ENCODE measurements at places on chromosomes 13 and 19. TPM values are rescaled to one million over a fixed set of nuclear protein-coding genes. Genes with fewer than 3 reads are reported as not detected.

The KLF1 gene
- 0.57 TPM for total RNA-seq

The NPAS1 gene
- 2.1 TPM for total RNA-seq

The ATP4B gene
- total RNA-seq, result not detected

The LHB gene
- total RNA-seq, result not detected

The ZNF225 gene
- total RNA-seq, result 6.3 TPM

The USE1 gene
- 33.2 TPM for total RNA-seq

The BST2 gene
- 3.6 TPM for total RNA-seq

The CYP4F8 gene
- not detected for total RNA-seq

The FAM83E gene
- 5.5 TPM for total RNA-seq

The ZNF700 gene
- 10.9 TPM for total RNA-seq

The CATSPERD gene
- not detected for total RNA-seq

The CAPNS1 gene
- 579 TPM for total RNA-seq

The FGF21 gene
- total RNA-seq, result not detected

The APC2 gene
- 1.3 TPM for total RNA-seq

The MEF2B gene
- 2.9 TPM for total RNA-seq

The LYPD3 gene
- 0.31 TPM for total RNA-seq

The ACER1 gene
- total RNA-seq, result not detected

The RPL28 gene
- 1,380 TPM for total RNA-seq

The KCNRG gene
- total RNA-seq, result 2.1 TPM

The LRG1 gene
- total RNA-seq, result 0.20 TPM

The CRB3 gene
- not detected for total RNA-seq

The NDUFA7 gene
- total RNA-seq, result 70.2 TPM

The ZNF382 gene
- 17.2 TPM for total RNA-seq

The ZSWIM9 gene
- total RNA-seq, result 15.8 TPM

The NLRP9 gene
- total RNA-seq, result not detected

The PCDH20 gene
- 1.9 TPM for total RNA-seq

The IZUMO4 gene
- total RNA-seq, result 2.5 TPM

The FBN3 gene
- 0.06 TPM for total RNA-seq

The IL11 gene
- 0.42 TPM for total RNA-seq

The SERPINE3 gene
- not detected for total RNA-seq

The EXOSC5 gene
- total RNA-seq, result 35.0 TPM

The PABPC3 gene
- not detected for total RNA-seq

The PRKCG gene
- 0.57 TPM for total RNA-seq

The GRK1 gene
- total RNA-seq, result not detected

The ZNF653 gene
- 16.4 TPM for total RNA-seq

The ZNF628 gene
- 11.9 TPM for total RNA-seq

The ZNF440 gene
- total RNA-seq, result 9.2 TPM

The CYP4F12 gene
- not detected for total RNA-seq

The ZNF723 gene
- total RNA-seq, result not detected

The F2RL3 gene
- total RNA-seq, result not detected

The OR4F17 gene
- not detected for total RNA-seq

The S1PR4 gene
- not detected for total RNA-seq

The CCDC70 gene
- not detected for total RNA-seq

The FAM124A gene
- total RNA-seq, result 2.2 TPM

The PALM3 gene
- 18.5 TPM for total RNA-seq

The TSKS gene
- total RNA-seq, result not detected

The SIGLEC8 gene
- not detected for total RNA-seq

The DENND1C gene
- total RNA-seq, result 0.24 TPM

The CD177 gene
- total RNA-seq, result not detected

The POU2F2 gene
- 2.2 TPM for total RNA-seq

The BORA gene
- total RNA-seq, result 17.4 TPM

The SRRM5 gene
- 0.62 TPM for total RNA-seq

The TMIGD2 gene
- total RNA-seq, result not detected

The FUT1 gene
- total RNA-seq, result 0.06 TPM

The ZNF667 gene
- total RNA-seq, result 7.8 TPM

The CEACAM3 gene
- total RNA-seq, result not detected

The CPB2 gene
- 5.5 TPM for total RNA-seq
